ENCODE measurements at places on chromosomes 13 and 19. TPM values are rescaled to one million over a fixed set of nuclear protein-coding genes. Genes with fewer than 3 reads are reported as not detected.

The TNNI3 gene
- total RNA-seq: 4.5 TPM

GRCh38 chr13:59332966-59333365 is 830.8 kb downstream of the DIAPH3 start:
- no peak for DNase-seq

GRCh38 chr19:57888560-57889231 is at the start of gene ZNF814:
Gene ZNF814, minus strand, starts transcription at chr19:57889037. Its CDS starts 235 bp downstream, at chr19:57888802.
- no peak for DNase-seq

The KLK15 gene
- total RNA-seq: not detected

DNA sequence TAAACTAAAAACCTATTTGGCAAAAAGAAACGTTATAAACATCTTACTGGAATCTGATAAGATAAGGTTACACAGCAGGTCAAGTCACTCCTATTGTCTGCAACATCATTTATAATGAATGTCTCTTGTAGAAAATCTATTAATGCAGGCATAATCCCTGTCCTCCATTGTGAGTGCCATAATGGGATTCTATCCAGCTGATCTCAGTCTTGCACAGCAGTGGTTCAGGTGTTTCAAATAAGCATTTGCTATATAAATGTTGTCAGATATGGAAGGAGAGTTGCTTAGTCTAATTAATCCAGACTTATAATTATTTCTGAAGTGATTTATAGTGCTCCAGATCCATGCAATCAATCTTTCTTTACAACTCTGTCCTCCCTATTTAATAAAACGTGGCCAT is 186.5 kb upstream of the ATXN8OS start:
- DNase-seq: no peak

GRCh38 chr13:71754407-71754974 is 112.5 kb downstream of the DACH1 start:
- no peak for DNase-seq

The CYP4F11 gene
- total RNA-seq: 123 TPM

The MYO1F gene
- total RNA-seq: 0.15 TPM

GRCh38 chr13:20998649-20999415 is 62.6 kb downstream of the LATS2 start:
- no peak for DNase-seq

DNA sequence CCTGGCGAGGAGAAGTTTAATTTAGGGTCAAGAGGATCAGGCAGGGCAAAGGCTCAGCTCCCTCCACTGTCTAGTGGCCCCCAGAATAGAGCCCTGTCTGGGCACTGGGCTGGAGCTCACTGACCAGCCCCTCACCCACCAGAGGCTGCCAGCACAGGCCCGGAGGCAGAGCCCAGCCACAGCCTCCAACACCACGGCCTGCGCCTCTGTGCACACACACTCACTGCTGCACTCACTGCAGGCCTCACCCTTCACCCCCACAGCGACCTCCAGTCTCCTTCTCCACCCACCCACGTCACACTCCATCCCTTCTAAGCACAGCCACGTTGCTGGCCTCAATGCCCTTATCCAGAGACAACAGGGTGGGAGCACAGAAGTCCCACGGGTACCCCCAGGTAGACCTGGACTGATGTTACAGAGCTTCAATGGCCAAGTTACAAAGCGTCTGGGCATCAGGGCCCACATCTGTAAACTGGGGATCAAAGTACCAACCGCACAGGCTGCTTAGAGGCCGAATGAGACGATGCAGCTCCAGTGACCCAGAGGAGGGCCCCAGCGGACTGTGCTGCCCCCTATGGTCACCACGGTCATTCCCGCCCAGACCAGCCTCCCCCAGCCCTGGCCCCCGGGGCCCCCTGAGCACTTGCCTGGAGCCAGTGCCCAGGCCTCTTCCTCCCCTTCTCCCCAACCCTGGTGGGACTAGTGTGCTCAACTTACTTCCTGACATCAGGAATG is 4.5 kb upstream of the PRKD2 start:
- no peak for DNase-seq

- no peak for DNase-seq
Measured at GRCh38 chr19:55451163-55451964, 8.3 kb upstream of the SHISA7 start.

The ARHGAP35 gene
- total RNA-seq: 16.5 TPM

The PRR36 gene
- 0.43 TPM for total RNA-seq

The POU2F2 gene
- not detected for total RNA-seq

GRCh38 chr13:59750860-59751259 is 412.9 kb downstream of the DIAPH3 start:
- no peak for DNase-seq

The PNKP gene
- total RNA-seq: 31.4 TPM

- no peak for DNase-seq
Measured at GRCh38 chr13:29696606-29697005, 101.1 kb upstream of the SLC7A1 start.

DNA sequence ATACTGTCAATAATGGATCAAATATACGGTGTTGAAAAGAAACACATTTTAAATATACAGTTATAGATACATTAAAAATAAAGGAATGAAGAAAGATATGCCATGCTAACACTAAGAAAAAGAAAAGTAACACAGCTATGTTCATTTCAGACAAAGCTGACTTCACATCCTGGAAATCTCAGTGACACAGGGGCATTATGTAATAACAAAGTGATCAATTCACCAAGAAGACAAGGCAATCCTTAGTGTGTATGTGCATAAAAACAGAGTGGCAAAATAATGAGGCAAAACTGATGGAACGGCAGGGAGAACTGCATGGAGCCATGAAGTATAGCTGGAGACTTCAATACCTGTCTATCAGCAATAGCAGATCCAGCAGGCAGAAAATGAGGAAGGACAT is 13.1 kb downstream of the ZNF14 start:
- DNase-seq: no peak

The SPACA4 gene
- not detected for total RNA-seq

The LHFPL6 gene
- 19.4 TPM for total RNA-seq

The FXYD1 gene
- not detected for total RNA-seq

DNA sequence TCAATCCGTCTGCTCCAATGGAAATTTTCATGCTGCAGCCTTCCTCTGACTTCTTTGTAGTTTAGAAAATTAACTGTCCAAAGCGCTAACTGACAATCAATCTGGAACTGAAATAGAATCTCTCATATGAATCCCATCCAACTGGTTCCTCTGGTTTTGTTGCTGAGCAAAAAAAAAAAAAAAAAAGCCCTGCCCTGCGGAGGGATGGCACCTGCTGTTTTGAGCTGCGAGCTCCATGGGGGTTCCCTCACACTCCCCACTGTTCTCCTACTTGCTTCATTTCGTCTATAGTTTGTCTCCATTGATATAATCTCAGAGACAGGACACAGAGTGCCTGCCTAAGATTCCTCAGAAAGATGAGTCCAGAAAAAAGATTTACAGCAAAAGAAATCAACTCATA is 33.4 kb downstream of the FAAP24 start:
- no peak for DNase-seq

The AP1M2 gene
- 12.3 TPM for total RNA-seq

The ZNF471 gene
- total RNA-seq: 0.98 TPM

DNA sequence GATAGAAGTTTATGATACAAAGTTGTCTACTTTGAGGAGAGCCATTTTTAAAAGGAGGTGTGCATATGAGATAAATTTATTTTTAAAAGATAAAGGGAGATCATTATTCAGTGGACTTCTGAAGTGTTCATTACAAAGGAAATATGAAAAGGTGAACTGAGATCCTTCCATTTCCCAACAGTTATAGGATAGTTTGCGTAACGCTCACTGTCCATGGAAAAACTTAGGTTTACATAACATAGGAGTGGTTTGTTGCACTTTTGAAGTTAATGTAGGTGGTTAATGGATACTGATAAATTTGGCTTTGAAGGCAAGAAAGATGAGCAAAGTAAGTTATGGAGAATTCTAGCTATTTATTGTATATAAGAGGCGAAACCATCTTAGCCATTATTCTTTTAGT is 92.5 kb downstream of the WDFY2 start:
- no peak for DNase-seq

The KLK14 gene
- total RNA-seq: not detected

DNA sequence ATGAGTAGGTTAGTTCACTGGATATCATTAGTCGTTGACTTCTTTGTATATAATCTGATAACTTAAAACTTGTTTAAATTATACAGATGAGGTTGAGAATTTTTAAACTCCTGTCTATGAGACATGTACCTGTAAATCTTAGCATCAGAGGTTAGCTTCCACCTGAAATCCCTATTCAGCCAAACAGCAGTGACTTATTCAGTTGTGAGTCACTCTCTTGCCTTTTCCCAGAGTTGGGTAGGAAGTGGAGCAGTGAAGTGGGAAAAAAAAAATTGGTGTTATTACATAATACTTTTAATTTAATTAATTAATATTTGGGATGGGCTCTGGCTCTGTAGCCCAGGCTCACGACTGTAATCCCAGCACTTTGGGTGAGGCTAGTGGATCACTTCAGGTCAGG is 32.9 kb downstream of the ZNF701 start:
- no peak for DNase-seq

- no peak for DNase-seq
Measured at GRCh38 chr19:22335716-22336115, 49.5 kb downstream of the ZNF729 start.

DNA sequence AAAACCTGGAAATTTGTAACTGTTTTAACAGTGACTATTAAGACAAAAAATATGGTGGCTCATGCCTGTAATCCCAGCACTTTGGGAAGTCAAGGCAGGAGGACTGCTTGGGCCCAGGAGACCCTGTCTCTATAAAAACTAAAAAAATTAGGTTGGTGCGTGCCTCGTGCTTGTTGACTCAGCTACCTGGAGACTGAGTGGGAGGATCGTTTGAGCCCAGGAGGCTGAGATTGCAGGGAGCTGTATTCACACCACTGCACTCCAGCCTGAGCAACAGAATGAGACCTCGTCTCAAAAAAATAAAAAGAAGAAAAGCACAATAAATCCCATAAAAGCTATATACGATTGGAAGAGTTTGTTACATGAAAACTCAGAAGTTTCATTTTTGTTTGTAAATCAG is 23.7 kb downstream of the KLF5 start:
- DNase-seq: no peak

The HCN2 gene
- total RNA-seq: 0.63 TPM

The DPF1 gene
- total RNA-seq: 1.7 TPM

- peak; percentile 13 for DNase-seq
Measured at GRCh38 chr13:98910501-98910951, 67.3 kb downstream of the DOCK9 start.

- no peak for DNase-seq
Measured at GRCh38 chr13:48302871-48303358, 636 bp upstream of the RB1 start.

DNA sequence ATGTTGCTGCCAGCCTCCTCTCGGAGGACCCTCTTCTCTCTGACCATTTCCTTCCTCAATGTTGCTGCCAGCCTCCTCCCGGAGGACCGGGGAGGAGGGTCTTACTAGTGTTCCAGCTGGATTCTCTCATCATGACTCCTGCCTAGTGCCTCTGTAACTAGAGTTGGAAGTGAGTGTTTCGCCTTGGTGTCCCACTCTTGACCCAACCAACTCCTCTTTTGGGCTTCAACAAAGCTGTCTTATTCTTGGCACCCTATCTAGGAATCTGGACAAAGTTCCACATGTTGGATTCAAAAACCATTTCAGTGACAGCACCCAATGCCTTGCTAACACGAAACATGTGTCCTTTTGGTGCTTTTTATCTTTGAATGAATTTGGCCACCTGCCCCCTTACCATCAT is 165.4 kb downstream of the GPC5 start:
- DNase-seq: no peak

GRCh38 chr13:26762745-26763345 is 2.3 kb upstream of the GPR12 start:
- no peak for DNase-seq

The LIN37 gene
- 8.4 TPM for total RNA-seq

The MRPL54 gene
- total RNA-seq: 35.8 TPM

The FIZ1 gene
- 5.0 TPM for total RNA-seq

The TNFRSF19 gene
- 31.3 TPM for total RNA-seq

The CD209 gene
- total RNA-seq: not detected

The HSH2D gene
- total RNA-seq: not detected

The SLC25A41 gene
- not detected for total RNA-seq

The TNFSF13B gene
- 1.1 TPM for total RNA-seq

The FFAR1 gene
- total RNA-seq: not detected

Data from NCI-H460 (cell line).